ENCODE measurements at places on chromosomes 11 and 22.

DNA sequence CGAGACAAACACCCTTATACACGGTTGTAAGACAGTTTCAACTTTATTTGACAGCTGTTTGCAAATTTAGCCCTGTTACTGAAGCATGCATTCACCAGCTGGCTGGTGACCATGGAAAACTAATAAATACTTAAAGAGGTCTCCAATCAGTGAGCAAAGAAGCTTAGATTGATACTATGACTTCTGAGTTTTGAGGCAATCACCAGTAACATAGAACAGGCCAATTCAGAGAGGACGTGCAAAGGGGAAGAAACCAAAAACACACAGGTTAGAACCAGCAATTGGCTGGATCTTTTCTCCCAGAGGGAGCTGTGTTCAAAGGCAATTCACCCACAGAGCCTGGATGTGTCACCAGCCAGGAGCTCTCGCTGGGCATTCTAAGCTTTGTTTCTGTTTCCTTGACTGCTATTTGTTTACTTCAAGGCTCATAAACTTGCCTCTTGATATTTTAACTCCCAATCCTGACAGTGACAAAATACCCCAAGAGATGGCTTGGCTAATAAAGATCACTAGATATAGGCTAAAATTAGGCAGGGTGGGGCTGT, 113.6 kb upstream of the MTMR2 start:
- no peak for DNase-seq

DNA sequence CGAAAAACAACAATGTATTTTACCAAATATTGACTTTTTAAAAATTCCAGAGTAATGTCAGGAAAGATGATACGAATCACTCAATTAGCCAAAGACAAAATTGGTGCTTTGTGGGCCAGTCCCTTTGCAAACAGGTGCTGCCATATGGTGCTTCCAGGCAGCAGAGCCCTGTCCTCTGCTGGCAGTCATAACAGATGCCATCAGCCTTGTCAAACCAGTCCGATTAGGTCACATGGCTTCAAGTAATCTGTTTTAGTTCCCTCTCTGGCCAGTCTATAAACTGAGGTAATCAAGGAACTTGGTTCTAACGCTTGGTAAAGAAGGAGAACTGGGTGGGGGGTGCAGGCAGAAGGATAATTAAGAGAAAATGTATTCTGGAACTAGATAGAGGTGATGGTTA, 49.1 kb upstream of the CAPRIN1 start:
- no peak for DNase-seq

DNA sequence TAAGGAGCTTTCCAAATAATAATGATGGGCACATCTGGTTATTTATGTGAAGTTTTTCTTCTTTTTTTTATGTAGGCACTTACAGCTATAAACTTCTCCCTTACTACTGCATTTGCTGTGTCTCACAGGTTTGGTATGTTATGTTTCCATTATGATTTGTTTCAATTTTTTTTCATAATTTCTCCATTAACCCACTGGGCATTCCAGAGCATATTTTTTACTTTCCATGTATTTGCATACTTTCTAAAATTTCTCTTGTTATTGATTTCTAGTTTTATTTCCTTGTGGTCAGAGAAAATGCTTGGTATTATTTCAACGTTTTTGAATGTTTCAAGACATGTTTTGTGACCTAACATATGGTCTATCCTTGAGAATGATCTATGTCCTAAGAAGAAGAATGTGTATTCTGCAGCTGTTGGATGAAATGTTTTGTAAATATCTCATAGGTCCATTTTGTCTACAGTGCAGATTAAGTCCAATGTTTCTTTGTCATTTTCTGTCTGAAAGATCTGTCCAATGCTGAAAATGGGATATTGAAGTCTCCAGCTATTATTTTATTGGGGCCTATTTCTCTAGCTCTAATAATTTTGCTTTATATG, 362.1 kb downstream of the DDX10 start:
- no peak for DNase-seq

DNA sequence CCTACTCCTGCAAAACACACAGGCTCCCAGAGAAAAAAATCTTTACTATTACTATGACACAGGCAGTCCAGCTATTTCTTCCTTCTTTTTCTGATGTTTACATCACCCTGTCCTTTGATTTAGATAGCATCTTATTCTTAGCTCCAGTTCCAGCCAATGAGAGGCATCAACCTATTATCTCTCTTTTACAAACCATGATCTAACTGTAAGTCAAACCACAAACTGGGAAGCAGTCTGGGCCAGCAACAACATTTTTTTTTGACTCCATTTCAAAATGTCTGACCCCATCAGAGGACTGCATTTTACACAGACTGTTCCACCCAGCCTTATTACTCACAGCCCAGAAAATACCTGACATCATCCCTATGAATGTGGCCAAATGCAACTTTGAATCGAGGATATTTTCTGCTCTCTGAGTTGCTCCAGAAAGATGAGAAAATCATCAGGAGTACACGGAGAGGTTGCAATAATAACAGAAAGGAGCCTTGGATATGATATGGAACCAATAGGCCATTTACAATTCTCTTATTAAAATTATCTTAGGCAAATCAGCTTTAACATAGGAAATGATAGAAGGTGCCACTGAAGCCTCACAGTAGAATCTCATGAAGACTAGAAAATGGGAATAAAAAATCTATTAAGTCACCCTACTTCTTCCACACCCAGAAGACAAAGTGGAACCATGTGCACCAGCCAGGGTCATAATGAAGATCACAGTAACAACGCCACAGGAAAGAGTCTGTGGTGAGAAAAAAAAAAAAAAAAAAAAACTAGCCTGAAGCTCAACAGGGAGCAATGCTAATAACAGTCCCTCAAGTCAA, 21.2 kb downstream of the TBRG1 start:
- DNase-seq = no peak

Measured in activated CD4-positive, alpha-beta T cell treated with anti-CD3 and anti-CD28 coated beads, Interleukin-2, amount 50 U/mL, for 1 hour (primary cell).